ENCODE measurements at places on chromosomes 2 and 18.

DNA sequence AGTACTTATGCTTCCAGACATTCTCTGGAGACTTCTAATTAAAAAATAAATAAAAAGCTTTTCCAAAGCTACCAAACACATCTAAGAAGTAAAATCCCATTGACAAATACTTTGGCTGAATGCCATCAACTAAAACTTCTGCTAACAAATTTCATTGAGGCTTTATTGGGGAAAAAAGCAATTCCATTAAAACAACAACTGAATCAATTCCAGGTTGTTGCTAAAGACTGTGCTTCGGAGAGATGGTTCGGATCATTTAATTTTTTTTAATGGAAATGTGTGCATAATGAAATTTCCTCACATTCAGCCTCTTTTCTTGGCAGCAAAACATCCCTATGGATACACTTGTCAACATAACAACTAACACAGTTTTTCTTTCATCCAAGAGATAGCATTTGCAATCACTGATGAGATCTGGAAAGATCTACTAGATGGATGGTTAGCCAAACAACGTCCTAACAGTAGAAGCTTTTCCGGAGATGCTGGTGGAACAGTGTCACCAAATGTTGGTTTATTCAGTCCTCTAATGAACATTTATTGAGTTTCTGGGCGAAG lies 446.1 kb upstream of the FAM98A start:
- DNase-seq = no peak

DNA sequence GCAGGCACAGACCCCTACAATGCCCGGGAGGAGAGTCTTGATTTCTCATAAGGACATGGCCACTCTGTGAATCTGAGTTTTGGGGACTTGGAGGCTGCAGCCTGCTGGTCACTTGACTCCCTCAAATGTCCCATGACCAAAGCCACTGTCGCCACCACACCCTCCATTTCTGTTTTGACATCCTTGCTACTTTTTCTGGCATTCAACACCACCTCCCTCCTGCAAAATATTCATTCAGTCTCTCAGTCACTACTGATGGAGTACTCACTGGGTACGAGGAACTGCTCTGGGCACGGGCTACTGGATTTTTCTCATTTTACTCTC lies 208.6 kb upstream of the HAAO start:
- DNase-seq = no peak

DNA sequence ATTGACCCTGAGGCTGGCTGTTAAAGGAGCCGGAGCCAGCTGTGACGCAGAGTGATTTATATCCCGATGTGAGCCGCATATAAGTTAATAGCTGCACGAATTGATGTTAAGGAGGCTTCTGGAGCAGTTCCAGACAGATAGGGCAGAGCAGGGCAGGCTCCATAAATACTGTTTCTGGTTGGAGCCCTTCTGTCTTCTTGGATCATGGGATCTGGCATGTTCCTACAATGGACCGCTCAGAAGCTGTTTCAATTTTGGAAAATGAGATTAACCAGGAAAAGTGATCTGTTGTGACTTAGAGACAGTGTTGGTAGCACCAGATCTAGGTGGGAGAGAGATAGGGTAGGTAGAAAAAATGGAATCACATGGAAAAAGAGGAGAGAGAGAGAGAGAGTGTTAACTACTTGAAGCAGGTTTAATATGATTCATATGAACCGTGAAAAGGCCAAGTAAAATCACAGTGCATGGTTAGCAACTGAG lies 4.8 kb upstream of the IGFBP5 start:
- DNase-seq = no peak

- no peak for DNase-seq
These were observed 8.3 kb upstream of the YWHAQ start for GRCh38 chr2:9639000-9639602.

- DNase-seq = no peak
These were observed 144.6 kb upstream of the EPHA4 start for GRCh38 chr2:221716426-221717303.

- no peak for DNase-seq
These were observed 105.1 kb downstream of the SLC8A1 start for GRCh38 chr2:40346535-40347354.

DNA sequence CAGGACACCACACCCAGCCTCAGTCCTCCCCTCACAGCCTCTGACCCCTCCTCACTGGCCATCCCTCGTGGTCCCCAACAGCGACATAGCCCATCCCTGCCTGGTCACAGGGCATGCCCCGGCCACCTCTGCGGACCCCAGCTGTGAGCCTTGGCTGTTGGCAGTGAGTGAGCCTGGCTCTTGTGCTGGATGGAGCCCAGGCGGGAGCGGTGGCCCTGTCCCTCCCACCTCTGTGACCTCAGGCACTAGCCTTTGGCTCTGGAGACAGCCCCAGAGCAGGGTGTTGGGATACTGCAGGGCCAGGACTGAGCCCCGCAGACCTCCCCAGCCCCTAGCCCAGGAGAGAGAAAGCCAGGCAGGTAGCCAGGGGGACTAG lies 7.9 kb downstream of the DES start:
- no peak for DNase-seq
